ENCODE measurements at places on chromosomes 7 and 10.

DNA sequence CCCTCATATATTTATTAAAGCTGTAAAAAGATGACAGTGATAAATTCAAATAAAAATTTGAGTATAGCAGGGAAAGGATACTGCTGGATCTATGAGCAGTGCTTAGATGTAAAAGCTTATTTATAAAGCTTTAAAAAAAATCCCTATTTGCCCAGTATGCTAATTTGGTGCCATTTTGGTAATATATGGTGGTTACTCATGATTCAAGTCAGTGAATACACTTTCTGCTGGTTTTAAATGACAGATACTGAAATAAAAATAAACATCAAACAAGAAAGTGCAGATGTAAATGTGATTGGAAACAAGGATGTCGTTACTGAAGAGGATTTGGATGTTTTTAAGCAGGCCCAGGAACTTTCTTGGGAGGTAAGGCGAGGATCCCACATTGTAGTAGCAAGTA, 134.4 kb upstream of the SAMD8 start:
- no peak overlapping the region for H3K27ac ChIP-seq
- no peaks in the 10 kb centered on the region for H3K27me3 ChIP-seq
- H3K4me1 ChIP-seq, result peaks cover 10% of the 10 kb centered on the region
- H3K4me3 ChIP-seq, result no peak overlapping the region
- DNase-seq, result no peak
- H3K36me3 ChIP-seq, result peaks cover 6% of the 10 kb centered on the region

GRCh38 chr7:16556359-16556758, 29.7 kb downstream of the LRRC72 start:
- no peaks in the 10 kb centered on the region for H3K27me3 ChIP-seq

GRCh38 chr7:125934955-125935354, 1005.3 kb upstream of the POT1 start:
- no peaks in the 10 kb centered on the region for H3K4me1 ChIP-seq
- no peaks in the 10 kb centered on the region for H3K27me3 ChIP-seq

DNA sequence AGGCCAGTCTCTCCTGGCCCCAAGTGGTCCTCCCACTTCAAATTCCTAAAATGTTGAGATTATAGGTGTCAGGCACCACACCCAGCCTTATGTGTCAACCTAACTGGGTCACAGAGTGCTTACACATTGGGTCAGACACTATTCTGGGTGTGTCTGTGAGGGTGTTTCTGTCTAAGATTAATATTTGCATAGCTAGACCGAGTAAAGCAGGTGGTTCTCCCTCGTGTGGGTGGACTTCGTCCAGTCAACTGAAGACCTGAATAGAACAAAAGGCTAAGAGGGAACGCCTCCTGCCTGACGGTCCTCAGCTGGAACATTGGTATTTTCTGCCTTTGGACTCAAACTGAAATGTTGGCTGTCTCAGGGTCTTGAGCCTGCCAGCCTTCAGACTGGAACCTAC, 11.5 kb downstream of the PPIF start:
- peaks cover 8% of the 10 kb centered on the region for H3K4me1 ChIP-seq
- no peak for DNase-seq
- H3K36me3 ChIP-seq, result peaks cover 7% of the 10 kb centered on the region
- H3K27ac ChIP-seq, result no peak overlapping the region
- H3K4me3 ChIP-seq, result no peak overlapping the region
